ENCODE measurements at places on chromosomes 5 and 9. TPM values are rescaled to one million over a fixed set of nuclear protein-coding genes. Genes with fewer than 3 reads are reported as not detected.

Gene CD74
- total RNA-seq = 2,135 TPM

Gene SARDH
- 4.7 TPM for total RNA-seq

Gene NFIB
- total RNA-seq = 0.42 TPM

Gene SLC1A1
- total RNA-seq = not detected

Gene GBGT1
- 5.6 TPM for total RNA-seq

Gene TCF7
- 193 TPM for total RNA-seq

All from mononuclear cell (primary cell).